ENCODE measurements at places on chromosomes 2 and 18. TPM values are rescaled to one million over a fixed set of nuclear protein-coding genes. Genes with fewer than 3 reads are reported as not detected.

The SP140 gene
- polyA plus RNA-seq: 1.3 TPM

- DNase-seq: no peak
These were observed 16.3 kb downstream of the ASAP2 start for GRCh38 chr2:9222893-9223287.

- DNase-seq: peak; percentile 58
These were observed 526 bp downstream of the SFT2D3 start for GRCh38 chr2:127701651-127702394.

DNA sequence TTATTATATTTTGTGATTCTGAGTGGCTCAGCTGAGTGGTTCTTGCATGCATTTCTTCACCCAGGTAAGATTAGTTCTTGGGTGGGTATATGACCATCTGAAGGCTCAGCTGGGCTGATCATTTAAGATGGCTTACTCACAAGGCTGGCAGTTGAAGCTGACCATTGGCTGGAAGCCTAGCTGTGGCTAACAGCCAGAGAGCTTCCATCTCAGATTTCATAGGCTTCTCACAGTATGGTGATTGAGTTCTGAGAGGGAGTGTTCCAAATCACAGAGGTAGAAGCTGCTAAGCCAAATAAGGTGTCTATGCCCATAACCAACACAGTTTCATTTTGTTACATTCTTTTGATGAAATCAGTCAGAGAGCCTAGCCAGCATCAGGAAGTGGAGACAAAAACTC, 117.4 kb upstream of the RPRM start:
- no peak for DNase-seq

The HOXD12 gene
- 0.32 TPM for polyA plus RNA-seq

The KLHL14 gene
- 33.1 TPM for polyA plus RNA-seq

- no peak for DNase-seq
These were observed 38.9 kb upstream of the ATP6V1B1 start for GRCh38 chr2:70896765-70897202.

DNA sequence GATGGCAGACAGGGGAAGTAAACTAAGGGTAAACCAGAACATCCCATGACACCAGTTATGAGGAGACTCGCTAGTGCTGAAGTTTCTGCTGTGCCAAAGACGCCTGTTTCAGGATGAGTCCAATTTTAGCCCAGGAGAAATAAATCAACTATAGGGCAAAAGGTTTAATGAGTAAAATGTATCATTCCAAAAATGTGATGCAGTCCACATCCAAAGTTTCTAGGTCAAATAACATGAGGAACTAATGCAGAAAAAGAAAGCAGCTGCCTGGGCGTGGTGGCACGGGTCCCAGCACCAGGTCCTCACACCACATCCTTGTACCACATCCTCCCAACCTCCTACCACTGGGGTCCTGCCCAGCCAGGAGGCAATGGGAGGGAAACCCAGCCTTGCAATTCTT, 126.9 kb upstream of the CTAGE1 start:
- DNase-seq: no peak

- DNase-seq: no peak
These were observed 4.2 kb upstream of the KCMF1 start for GRCh38 chr2:84966731-84967130.

- no peak for DNase-seq
These were observed 21.1 kb downstream of the TMEM182 start for GRCh38 chr2:102782933-102783332.

GRCh38 chr2:68762100-68762499, 27.5 kb downstream of the ARHGAP25 start:
- DNase-seq: no peak

GRCh38 chr2:206438196-206438724, 5.1 kb upstream of the ADAM23 start:
- DNase-seq: no peak

DNA sequence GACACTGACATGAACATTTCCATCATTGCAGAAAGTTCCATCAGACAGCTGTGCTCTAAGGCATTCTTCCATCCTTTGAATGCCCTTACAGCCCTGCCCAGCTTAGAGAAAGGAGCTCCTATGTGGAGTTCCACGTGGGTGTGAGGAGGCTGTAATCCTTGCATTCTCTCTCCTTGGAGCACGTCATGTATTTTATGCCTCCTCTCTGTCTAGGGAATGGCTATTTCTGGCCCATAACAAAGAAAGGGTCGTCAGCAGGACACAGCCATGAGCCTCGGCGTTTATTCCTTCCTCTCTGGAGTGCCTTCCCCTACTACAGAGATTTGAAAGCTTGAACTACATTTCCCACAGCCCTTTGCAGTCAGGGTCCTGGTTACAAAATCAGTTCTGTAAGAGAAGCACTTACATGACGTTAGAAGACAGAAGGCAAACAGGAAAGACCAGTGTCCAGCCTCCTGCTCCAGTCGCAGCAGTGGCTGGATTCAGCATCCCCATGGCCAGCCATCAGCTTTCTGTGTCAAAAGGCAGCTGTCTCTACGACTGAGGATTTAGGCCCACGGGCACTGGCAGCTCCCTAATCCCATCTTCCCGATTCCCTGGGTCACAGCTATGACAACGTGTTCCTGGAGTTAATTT, 234.9 kb downstream of the TFCP2L1 start:
- no peak for DNase-seq

GRCh38 chr2:181125359-181125758, 145.0 kb downstream of the UBE2E3 start:
- DNase-seq: no peak

- DNase-seq: peak; percentile 42
These were observed 37.2 kb upstream of the SNED1 start for GRCh38 chr2:240960971-240961876.

DNA sequence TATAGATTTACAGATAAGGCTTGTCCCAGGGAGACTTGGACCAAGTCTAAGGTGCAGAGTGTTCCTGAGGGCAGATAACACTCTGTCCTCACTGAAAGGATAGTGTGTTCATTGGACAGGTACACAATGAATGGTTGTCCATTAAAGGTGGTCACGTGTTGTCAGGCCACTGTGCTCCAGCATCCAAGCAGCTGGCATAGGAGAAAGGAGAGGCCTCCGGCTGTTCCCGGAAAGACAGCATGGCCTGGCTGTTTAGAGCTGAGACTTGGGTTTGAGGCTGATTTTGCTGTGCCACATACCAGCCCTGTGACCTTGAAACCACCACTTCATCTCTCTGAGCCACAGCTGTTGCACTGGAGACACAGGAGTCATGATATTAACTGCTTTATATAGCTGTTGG, 19.6 kb upstream of the SULT1C3 start:
- no peak for DNase-seq

GRCh38 chr2:111135910-111136297, 15.2 kb downstream of the BCL2L11 start:
- no peak for DNase-seq

- DNase-seq: no peak
These were observed 34.1 kb upstream of the GNAL start for GRCh38 chr18:11654736-11655605.

DNA sequence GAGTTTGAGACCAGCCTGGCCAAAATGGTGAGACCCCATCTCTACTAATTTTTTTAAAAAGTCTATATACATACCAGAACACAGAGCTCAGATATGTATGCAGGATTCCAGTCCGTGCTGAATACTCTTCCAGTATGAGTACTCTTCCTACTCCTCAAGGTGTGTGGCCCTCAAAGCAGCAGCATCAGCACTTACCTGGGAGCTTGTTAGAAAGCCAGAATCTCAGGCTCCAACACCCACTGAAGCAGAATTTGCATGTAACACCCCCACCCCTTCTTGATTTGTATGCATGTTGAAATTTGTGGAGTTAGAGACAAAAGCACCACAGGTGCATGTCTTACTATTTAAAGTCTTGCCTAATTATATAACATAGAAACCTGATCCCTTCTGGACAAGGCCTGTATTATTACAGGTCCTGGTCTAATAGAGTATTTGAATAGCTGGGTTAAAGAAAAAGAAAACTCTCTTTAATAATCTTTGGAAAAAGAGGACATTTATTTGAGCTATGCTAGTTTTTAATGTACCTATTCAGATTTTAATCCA, 50.3 kb upstream of the NFE2L2 start:
- no peak for DNase-seq

GRCh38 chr2:96835830-96836229, 8.0 kb downstream of the ANKRD23 start:
- no peak for DNase-seq

DNA sequence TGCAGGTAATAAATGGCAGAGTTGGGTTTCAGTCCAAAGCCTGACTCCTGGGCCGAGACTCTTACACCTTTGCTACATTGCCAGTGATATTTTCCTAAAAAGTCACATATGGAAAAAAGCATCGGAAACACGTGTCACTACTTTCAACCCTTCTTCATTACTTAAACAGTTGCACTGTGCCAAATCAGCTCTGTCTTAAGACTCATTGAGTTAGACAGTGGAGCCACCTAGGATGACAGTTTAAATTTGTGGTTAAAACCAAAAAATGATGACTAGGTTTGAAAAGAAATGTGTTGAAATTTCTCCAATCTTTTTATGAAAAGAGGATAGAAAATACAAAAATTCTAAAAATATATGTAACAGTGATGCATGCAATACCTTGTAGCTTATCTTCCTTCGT, 97.5 kb downstream of the TMEM247 start:
- no peak for DNase-seq

- no peak for DNase-seq
These were observed 262.8 kb downstream of the ICOS start for GRCh38 chr2:204199357-204199756.

The HOXD1 gene
- 10.1 TPM for polyA plus RNA-seq

- DNase-seq: peak; percentile 57
These were observed 100.5 kb downstream of the CAPN13 start for GRCh38 chr2:30706534-30707303.

DNA sequence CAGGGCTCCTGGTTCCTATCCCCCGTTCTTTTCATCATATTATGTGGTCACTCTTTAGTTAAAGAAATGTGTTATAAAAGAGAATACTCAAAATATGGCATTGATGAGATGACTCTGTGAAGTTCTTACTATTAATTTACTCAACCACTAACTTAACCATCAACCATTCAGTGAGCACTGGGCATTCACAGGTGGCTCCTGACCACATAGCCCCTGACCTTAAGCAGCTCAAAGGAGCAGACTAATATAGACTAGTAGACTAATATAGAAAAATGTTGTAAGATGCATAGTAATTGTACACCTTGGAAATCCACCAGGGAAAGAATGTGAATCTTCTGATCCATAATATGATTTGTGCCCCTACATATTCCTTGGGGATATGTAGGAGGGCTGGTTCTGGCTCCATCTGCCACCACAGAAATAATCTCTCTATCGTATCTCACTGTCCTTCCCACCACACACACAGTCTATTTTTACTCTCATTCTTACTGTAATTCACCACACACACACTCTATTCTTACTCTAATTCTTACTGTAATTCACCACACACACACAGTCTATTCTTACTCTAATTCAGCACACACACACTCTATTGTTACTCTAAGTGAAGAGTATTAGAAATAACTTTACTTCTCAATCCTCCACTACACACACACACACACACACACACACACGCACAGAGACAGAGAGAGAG, 188.9 kb upstream of the ITGA4 start:
- DNase-seq: no peak

The ANKRD29 gene
- polyA plus RNA-seq: 0.93 TPM

DNA sequence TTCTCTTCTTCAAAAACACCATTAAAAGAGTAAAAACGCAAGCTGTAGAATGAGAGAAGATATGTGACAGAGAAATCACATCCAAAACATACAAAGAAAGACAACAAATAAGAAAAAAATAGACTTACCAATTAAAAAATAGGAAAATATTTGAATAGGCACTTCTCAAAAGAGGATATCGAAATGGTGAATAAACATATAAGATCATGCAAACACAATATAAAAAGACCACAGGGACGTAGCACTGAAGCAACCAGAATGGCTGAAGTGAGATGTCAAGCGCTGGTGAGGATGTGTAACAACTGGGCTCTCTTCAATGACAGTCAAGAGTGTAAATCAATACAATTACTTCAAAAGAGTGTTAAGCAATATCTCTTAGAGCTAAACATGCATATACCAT, 202.3 kb downstream of the ZBTB7C start:
- no peak for DNase-seq

The RAB17 gene
- polyA plus RNA-seq: 13.2 TPM

- DNase-seq: no peak
These were observed 43.7 kb downstream of the SH3BP4 start for GRCh38 chr2:234995332-234996068.

DNA sequence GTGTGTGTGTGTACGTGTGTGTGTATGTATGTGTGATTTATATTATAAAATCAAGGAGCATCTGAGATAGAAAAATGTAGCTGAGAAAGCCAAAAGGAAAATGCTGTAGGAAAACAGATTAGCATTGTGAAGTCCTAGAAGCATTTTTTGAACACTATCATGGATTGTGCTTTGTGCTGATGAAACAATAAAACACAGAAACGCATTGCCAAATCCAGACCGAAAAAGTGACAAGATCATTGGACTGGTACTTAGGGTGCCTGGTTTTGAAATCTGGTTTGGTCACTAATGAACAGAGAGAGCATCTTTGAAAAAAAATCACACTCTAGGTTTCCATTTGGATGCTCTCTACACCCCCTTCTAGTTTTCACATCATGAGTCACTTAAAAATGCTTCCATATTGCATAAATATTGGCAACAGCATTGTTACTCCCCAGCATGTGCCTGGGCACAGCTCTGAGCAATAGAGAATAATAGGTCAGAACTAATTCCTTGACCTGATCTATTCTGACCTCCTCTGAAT, 214.6 kb upstream of the LRRTM1 start:
- DNase-seq: no peak

DNA sequence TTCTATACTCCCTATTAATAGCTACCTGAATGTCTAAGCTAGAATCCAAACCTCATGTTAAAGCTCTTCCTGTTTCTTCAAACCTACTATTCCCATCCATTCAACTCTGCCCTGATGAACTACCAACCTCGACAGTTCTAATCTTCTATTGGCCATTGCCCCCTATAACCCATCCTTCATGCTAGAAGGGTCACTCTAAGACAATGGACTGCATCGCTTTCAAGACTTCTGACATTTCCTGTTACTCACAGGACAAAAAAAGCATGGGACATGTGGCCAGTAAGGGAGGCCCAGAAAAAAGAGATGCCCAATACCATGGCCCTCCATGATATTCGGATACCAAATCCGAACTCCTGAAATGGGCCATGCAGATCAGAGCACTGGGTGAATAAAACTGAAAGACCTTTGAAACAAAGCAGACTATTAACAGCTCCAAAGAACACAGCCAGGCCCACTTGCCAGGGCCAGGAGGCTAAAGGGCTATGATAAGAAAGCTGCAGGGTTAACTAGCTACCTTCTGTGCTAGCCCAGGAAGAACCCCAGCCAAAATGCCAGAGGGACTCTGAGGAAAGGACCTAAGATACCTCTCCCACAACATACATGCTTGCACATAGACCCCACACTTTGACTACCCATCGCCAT, 4.5 kb downstream of the B4GALT6 start:
- no peak for DNase-seq

The SLC8A1 gene
- polyA plus RNA-seq: 73.0 TPM

GRCh38 chr18:32438173-32438572, 32.5 kb downstream of the GAREM1 start:
- no peak for DNase-seq

The HOXD13 gene
- 0.20 TPM for polyA plus RNA-seq

GRCh38 chr2:160097326-160097725, 34.9 kb upstream of the PLA2R1 start:
- DNase-seq: no peak

GRCh38 chr2:238458651-238459050, 31.9 kb downstream of the ASB1 start:
- no peak for DNase-seq

The BIN1 gene
- 103 TPM for polyA plus RNA-seq

The MCM6 gene
- polyA plus RNA-seq: 73.0 TPM

The STPG4 gene
- polyA plus RNA-seq: 0.12 TPM

GRCh38 chr18:24366328-24366727, 31.3 kb downstream of the OSBPL1A start:
- no peak for DNase-seq

- DNase-seq: no peak
These were observed 7.9 kb downstream of the PPP3R1 start for GRCh38 chr2:68244456-68244855.
